Regular cardiac myocyte (primary cell): ENCODE measurements at places on chromosomes 1 and 21. TPM values are rescaled to one million over a fixed set of nuclear protein-coding genes. Genes with fewer than 3 reads are reported as not detected.

The LCE3E gene
- not detected in 2 replicates for total RNA-seq

The PADI2 gene
- total RNA-seq: 0.19 and 0.56 TPM in 2 replicates

The PRAMEF27 gene
- total RNA-seq: not detected in 2 replicates

The PDC gene
- total RNA-seq: 0.38 TPM in 1 of 2 replicates, not detected in the other

The ZMPSTE24 gene
- 68.8 and 129 TPM in 2 replicates for total RNA-seq

The CD48 gene
- total RNA-seq: not detected in 2 replicates

The ETNK2 gene
- total RNA-seq: 1.2 and 3.7 TPM in 2 replicates

The NCAM2 gene
- 6.3 and 11.6 TPM in 2 replicates for total RNA-seq

The PLA2G2A gene
- not detected in 2 replicates for total RNA-seq

The RAB7B gene
- total RNA-seq: 3.1 and 3.7 TPM in 2 replicates

The RIMS3 gene
- total RNA-seq: 0.38 and 0.85 TPM in 2 replicates

The IL12RB2 gene
- not detected in 2 replicates for total RNA-seq
